NK-92 treated with Interleukin-12 subunit alpha and Interleukin-12 subunit beta, amount 100 ng/mL, for 24 hours (cell line): ENCODE measurements at places on chromosomes 3 and 15.

- no peak for DNase-seq
Observed at GRCh38 chr3:37580237-37580636, 281.4 kb upstream of the CTDSPL start.

DNA sequence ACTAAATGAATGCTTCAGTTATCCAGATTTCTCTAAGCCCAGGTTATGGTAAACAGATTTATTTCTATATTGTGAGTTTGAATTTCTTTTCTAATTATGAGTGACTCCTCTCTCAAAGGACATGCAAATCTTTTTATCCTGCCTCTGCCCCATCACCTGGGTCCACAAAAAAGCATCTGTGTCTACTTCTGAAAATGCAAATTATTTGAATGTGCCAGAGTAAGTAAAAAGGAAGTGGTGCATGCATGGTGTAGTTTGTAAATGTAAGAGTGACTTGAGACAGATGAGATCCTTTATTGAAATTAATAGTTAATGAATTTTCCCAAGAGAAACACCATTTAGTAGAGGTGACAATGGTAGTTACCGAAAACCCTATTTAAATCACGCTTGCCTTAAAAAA is 26.9 kb downstream of the MCTP2 start:
- no peak for DNase-seq

DNA sequence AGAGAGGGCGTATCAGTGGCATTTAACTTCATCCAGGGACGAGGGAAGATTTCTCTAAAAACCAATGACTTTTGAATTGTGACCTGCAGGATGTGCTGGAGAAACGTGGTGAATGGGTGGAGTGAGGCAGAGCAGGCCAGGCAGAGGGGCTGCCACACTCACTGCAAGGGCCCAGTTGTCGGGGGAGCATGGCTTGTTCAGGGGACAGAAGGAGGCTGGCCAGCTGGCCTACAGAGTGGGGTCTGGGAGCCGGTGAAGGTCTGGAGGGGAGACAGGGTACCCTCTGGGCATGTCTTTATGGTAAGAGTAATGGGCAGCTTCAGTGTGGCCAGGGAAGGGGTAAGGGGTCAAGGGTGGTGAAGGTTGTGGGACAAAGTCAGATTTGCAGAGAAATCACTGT is 225.2 kb upstream of the RGMA start:
- no peak for DNase-seq

DNA sequence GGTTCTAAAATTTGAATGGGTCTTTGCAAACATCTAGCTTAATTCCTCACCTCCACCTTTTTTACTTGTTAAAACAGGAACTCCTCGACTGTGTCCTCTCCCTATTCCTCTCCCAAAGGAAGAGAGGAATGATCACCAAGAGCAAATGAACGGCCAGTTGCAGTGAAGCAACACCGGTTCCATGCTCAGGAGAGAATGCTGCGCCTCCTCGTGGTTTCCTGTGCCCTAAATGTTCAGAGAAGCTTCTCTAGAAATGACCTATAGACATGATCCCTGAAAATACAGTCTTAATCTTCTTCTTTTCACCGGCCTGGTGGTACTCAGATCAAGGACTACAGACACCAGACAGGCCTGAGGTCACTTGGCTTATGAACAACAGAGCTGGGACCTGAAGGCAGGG is 65.1 kb upstream of the GUCA1C start:
- no peak for DNase-seq

DNA sequence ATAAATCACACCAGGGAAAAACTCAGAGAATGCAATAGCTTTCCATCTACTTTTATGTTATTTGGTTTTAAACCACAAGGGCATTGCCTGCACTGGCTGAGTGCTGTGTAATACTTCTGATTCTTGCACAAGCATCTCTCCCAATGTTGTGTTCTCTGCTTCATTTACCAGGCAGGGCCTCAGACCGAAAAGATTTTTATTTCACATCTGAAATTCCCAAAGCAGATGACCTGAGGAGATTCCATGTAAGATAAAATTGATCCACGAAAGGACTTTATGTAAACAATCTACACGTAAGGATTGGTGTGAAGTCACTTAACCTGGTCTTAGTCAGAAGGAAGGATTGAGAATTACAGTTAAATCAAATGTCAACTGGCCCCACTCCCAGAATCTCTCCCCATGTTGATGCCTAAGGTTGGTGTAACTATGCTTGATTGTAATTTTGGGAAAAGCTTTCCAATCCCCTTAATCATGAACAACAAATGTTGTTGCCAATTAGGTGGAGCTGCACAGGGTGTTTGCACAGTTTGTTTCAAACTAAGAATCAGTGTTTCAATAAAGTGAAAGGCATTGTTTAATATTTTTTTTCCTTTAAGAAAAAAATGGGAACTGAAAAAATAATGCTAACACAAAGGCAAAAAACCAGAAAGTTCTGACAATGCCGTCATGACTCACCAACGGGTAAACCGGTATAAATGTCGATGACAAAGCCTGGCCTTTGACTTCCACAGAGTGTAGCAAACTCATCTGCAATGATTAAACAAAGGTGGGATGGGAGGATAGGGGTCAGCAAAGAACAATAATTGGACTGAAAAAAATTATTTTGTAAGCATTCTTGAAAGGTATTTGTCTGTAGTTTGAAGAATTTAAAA is 128.6 kb downstream of the DUT start:
- no peak for DNase-seq

GRCh38 chr3:69130689-69131088 is 8.3 kb upstream of the LMOD3 start:
- DNase-seq = no peak
